ENCODE measurements at places on chromosomes 2 and 18. TPM values are rescaled to one million over a fixed set of nuclear protein-coding genes. Genes with fewer than 3 reads are reported as not detected.

- DNase-seq = peak; percentile 65
Observed at GRCh38 chr2:28583899-28584553, 88.2 kb downstream of the PLB1 start.

GRCh38 chr18:77133835-77134496 is 1.4 kb upstream of the MBP start:
- DNase-seq = no peak

DNA sequence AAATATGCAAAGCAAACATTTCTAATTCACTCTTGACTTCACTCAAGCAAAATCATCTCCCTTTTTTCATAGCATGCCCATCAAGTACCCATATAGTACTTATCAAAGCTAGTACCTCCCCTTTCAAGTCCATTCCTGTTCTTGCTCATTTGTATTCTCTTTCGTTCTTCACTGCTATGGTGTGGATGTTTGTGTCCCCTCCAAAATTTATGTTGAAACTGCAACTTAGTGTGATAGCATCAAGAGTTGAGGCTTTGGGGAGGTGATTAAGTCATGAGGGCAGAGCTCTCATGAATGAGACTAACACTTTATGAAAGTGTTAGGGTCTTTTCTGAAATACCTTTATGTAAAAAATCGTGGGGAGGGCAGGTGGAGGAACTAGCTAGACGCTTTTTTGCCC is 52.9 kb downstream of the RNU4ATAC start:
- no peak for DNase-seq

DNA sequence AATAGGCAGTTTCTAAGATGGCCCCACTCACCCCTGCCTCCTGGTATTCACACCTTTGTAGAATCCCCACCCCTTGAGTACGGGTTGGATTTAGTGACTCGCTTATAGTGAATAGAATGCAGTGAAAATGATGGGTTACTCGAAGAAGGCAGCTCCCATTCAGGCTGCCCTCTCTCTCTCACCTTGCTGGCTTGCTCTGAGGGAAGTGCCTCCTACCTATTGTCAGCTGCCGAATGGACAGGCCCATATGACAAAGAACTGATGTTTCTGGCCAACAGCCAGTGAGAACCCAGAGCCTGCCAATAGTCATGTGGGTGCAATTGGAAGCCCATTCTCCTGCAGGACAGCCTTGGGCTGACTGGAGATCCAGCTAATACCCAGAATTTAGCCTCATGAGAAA is 22.1 kb upstream of the RNF103 start:
- DNase-seq = no peak

DNA sequence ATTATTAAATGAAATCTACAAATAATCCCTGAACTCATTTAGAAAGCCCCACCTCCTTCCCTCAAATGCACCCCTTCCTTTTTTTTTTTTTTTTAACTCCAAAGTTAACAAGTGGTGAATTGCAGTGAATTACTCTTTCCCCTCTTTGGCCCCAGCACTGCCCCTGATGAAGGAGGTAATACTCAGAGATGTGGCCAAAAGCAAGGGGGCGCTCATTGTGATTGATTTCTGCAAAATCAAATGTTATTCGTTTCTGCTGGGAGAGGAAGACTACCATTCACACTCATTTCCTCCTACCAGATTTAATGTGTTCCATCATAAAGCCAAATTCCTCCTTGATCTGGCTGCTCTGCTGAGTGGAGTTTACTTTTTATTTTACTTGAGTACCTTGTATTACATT is 259.4 kb downstream of the GPD2 start:
- DNase-seq = no peak

- no peak for DNase-seq
Observed at GRCh38 chr2:27408601-27409320, 630 bp downstream of the PPM1G start.

GRCh38 chr2:7031547-7032245 is 114.5 kb downstream of the RNF144A start:
- DNase-seq = peak; percentile 89

GRCh38 chr2:233446606-233447305 is 92.5 kb downstream of the DGKD start:
- DNase-seq = no peak

DNA sequence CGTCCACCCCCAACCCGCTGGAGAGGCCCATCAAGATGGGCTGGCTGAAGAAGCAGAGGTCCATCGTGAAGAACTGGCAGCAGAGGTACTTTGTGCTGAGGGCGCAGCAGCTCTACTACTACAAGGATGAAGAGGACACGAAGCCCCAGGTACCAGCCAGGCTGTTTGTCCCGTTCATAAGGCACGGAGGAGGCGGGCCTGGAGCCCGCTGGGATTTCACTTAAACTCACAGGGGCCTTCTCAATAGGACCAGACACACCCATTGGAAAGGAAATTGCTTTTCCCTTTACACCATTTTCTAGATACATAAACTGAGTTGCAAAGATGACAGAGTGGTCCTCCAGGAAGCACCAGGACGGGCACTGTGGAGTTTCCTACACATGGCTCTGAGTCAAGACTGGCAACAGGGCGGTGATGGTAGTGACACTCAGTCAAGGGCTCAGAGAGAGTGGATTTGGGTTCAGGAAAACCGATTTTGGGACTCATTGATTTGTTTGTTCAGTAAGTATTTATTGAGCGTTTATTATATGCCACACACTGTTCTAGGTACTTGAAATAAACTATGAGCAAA is 40.7 kb downstream of the ARHGAP25 start:
- no peak for DNase-seq

GRCh38 chr18:7926526-7926925 is 359.4 kb downstream of the PTPRM start:
- no peak for DNase-seq

GRCh38 chr2:128988967-128989366 is 670.3 kb upstream of the HS6ST1 start:
- no peak for DNase-seq

DNA sequence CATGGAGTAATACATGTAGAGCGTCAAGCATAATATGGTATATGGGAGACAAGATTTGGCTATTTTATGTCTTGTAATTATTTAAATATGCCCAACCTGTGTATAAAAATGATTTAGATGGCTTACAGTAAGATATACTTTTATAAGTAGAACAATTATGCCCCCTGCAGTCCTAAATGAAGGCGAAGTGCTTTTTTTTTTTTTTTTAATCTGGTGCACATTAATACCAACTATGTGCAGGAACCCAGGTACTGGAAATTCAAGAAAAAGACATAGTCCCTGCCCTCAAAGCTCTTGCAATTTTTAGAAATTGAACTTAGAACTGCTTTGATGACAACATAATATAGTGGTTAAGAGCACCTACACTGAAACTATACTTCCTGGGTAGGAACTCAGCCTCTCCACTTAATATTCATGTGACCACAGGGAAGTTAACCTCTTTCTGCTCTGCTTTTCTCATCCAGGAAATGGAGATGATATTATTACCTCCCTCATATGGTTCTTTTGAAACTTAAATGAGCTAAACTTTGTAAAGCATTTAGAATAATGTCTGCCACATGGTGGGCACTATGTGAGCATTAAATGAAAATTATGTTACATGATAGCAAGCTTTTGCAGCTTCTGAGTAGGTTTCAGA is 38.1 kb downstream of the AFTPH start:
- no peak for DNase-seq

LYG2 gene
- total RNA-seq = not detected

Data from ureter (tissue), 1 donor.